ENCODE measurements at places on chromosomes 2 and 18.

DNA sequence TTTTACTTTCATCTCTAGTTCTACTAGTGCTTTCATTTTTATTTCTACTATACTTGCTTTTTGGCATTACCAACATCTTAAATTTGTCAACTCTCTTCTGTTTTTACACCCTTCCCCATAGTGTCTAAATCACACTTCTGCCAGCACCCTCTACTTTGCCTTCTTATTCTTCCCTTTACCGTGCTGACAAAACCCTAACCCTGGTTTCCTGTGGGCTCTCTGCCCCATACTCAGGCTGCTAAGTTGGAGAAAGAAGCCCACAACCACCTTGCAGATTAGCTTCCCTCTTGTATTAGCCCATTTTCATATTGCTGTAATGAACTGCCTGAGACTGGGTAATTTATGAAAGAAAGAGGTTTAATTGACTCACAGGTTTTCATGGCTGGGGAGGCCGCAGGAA, 24.8 kb downstream of the GIGYF2 start:
- DNase-seq, result no peak

GRCh38 chr2:21233194-21233593, 109.4 kb downstream of the TDRD15 start:
- no peak for DNase-seq

GRCh38 chr2:222903234-222904220, 42.7 kb downstream of the ACSL3 start:
- DNase-seq, result no peak

DNA sequence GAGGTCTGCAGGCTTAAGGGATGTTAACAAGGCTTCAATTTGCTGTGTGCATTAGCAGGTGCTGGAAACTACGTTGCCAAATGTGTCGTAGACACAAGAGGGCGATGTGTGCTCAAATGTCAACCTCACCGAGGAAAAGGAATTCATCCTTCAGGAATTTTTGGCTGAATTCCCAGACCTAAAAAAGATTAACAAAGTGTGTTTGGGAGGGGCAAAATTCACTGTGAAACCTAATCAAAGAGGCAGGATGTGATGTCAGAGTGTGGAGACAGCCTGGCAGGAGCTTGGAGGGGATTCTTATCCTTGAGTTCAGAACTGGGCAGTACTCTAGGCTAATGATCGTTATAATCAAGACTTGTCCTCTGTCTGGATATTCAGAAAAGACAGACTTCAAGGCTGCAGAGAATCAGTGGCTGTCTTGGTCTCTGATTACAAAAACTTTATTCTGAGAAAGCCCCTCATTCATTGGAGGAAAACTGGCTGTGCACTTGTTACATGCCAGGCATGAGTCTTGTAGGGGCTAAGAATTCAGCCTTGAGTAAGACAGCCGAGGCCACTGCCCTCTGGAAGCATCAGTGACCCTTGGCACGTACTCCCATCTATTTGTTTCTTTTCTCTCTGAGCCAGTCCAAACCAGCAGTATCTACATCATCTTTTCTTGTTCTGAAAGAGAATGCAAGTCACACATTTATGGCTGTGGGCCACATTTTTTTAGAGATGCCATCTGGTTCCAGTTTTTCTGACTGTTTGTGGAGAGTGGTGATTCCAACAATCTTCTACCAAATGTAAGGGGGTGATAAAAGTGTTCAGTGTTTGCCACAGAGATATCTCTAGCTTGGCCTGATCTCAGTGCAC, 18.7 kb upstream of the SCYGR1 start:
- no peak for DNase-seq

- no peak for DNase-seq
These were observed 16.3 kb upstream of the KCNG2 start for GRCh38 chr18:79781331-79781941.

DNA sequence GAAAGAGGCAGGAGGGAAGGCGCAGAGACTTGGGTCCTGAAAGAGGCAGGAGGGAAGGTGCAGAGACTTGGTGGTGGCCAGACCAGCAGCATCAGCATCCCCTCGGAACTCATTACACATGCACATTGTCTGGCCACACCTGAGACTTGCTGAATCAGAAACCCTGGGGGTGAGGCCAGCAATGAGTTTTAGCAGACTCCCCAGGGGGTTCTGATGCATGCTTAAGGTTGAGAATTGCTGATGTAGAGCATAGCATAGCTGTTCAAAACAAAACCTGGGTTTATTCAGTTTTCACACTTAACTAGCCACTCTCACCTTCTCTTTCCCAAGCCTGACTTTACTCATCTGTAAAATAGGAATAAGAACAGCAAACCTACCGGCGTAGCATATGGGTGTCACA, 122.9 kb downstream of the MRO start:
- no peak for DNase-seq

DNA sequence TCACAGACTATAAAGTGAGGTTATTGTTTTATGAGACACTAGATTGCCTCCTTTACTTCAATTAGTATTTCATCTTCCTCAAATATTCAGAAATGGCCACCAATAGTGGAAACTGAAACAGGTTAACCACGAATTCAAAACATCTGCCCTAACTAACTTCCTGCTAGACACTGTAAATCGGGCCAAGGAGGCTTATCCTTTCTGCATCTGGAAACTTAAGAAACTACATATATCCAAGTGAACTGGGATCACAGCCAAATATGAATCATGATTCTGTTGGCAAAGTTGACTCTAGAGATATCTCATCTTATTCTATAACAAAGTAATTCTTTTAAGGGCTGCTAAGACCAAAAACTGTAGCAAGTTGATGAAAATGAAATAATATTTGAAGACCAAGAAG, 136.6 kb upstream of the ZC3H15 start:
- no peak for DNase-seq

DNA sequence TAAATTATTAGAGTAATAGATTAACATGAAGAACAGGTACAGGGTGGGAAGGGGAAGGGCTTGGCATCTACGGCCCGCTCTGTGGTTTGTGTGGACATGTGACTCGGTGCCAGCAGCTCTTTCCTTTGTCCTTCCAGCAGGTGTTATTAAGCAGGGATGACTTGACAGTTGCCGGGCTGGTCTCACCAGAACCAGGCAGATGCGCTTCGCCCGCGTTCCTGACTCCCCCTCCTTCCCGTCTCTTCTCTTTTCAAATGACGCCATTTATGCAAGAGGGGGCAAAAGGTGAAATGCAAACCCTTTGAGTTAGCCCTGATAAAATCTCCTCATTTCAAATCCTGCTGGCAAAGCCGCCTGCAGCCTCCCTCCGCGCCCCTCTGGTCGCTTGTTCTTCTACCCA, 38.9 kb upstream of the MGAT4A start:
- no peak for DNase-seq

GRCh38 chr2:36128359-36128758, 227.2 kb upstream of the CRIM1 start:
- DNase-seq, result no peak

- no peak for DNase-seq
These were observed 374.6 kb upstream of the LYPD1 start for GRCh38 chr2:133044556-133044955.

- DNase-seq, result no peak
These were observed 170.4 kb downstream of the ZNF407 start for GRCh38 chr18:74768096-74768495.

DNA sequence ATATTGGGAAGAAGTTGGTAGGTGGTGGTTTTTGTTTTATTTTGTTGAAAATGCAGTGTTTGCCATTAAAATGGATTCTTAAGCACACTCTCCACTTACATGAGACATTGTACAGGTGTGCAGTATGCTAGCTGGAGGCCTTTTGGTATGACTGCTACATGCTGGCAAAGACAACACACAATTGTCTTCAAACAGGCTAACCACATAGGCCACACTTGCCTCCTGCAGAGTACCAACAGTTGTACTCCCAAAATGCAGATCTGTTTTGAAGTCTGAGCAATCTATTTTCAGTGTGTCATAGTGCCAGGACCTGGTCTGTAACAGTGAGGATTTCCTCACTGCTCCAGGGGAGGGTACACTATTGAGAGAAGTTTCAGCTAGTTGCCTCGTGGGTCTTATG, 213.6 kb downstream of the ZRANB3 start:
- no peak for DNase-seq

- DNase-seq, result no peak
These were observed 21.0 kb downstream of the C1QL2 start for GRCh38 chr2:119137502-119137901.

All from stimulated activated CD4-positive, alpha-beta T cell treated with anti-CD3 and anti-CD28 coated beads, Interleukin-1b, Interleukin-23, amount 100 ng/mL, for 24 hours (primary cell).